ENCODE measurements at places on chromosomes 16 and 17. TPM values are rescaled to one million over a fixed set of nuclear protein-coding genes. Genes with fewer than 3 reads are reported as not detected.
A peak's percentile ranks its signal among the peaks of the same experiment; 100 is the strongest.

KRTAP9-4 gene
- total RNA-seq: not detected

IRX3 gene
- total RNA-seq: 2.8 TPM

HAS3 gene
- total RNA-seq: 6.0 TPM

ALOX15B gene
- not detected for total RNA-seq

SNAI3 gene
- 2.9 TPM for total RNA-seq

SECTM1 gene
- total RNA-seq: 0.94 TPM

TERB1 gene
- total RNA-seq: not detected

DNA sequence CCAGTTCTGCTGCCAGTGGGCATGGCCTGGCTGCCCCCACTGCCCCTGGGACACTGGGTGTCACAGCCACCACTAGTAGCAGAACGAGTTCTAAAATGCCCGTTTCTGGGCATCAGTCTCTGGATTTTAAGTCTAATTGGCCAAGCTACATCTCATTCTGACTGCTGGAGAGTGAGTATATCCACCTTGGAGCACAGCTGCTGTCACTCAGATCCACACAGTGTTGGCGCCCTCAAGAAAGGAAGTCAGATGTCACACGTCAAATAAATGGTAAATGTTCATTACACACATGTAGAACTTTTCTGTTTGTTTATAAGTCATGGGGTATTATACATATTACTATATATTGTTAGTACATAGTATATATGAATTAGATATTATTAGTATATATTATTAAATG, 19.4 kb downstream of the GNGT2 start:
- no peak for DNase-seq

GRCh38 chr17:7912927-7913524, 3.1 kb downstream of the RNF227 start:
- DNase-seq: peak; percentile 82

GRCh38 chr16:27561216-27561615, 11.3 kb downstream of the KATNIP start:
- DNase-seq: no peak

GRCh38 chr17:75031972-75032719, 14.6 kb downstream of the ATP5PD start:
- DNase-seq: peak; percentile 68

DNA sequence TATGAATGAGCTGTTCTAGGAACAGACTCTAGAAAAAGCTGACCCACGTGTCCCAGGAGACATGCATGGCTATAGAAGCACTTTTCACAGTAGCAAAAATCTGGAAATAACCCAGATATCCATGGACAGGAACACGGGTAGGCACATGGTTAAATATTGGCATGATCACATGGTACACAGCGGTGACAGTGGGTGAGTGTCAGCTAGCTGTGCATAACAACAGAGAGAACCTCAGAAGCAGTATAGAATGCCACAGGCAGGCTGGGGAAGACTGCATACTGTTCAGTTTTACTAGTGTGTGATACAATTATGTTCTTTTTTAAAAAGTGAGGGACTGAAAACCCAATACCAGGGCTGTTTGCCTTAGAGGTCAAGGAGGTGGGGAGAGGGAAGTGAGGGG, 31.4 kb downstream of the EPN2 start:
- DNase-seq: no peak

DNA sequence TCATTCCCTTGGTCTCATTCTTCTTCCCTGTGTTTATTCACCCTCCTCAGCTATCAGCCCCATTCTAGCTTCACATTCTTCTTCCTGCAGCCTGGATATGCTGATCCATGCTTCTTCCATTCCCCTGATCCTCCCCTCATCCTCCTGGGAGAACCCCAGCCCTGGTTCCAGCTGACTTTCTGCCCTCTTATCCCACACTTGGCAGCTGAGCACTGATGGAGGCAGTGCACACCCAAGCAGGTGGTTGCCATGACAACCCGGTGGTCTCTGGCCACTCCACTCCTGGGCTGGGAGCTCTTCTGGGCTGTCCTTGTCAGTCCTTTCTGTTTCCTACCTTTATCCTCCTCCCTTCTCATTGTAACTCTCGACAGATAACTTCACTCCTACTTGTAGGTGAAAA, 16.7 kb upstream of the TUBG2 start:
- DNase-seq: peak; percentile 43

- no peak for DNase-seq
These were observed 379.1 kb upstream of the CDH11 start for GRCh38 chr16:65500919-65501318.

GRCh38 chr16:13021996-13022395, 120.6 kb downstream of the SHISA9 start:
- DNase-seq: no peak

DNA sequence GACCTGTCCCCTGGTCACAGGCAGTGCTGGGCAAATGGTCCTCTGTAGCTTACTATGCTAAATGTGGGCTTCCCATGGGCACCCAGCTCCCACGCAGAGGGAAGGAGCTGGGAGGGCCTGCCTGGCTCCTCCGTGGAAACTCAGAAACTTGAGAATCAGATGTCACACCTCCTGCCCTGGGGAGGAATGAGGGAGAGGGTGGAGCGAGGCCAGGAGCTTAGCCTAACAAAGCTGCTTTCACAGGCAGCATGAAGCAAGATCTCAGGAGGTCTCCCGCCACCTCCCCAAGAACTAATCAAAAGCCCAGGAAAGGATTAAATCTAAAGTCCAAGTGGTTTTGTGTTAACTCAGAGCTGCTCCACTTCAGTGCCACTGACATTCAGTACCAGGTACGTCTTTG, 33.6 kb upstream of the XYLT2 start:
- no peak for DNase-seq

GRCh38 chr17:2837147-2837561, 40.9 kb downstream of the RAP1GAP2 start:
- peak; percentile 40 for DNase-seq

- peak; percentile 77 for DNase-seq
These were observed 56.4 kb downstream of the ABR start for GRCh38 chr17:1123393-1123831.
